ENCODE measurements at places on chromosomes 4 and X. TPM values are rescaled to one million over a fixed set of nuclear protein-coding genes. Genes with fewer than 3 reads are reported as not detected.

DNA sequence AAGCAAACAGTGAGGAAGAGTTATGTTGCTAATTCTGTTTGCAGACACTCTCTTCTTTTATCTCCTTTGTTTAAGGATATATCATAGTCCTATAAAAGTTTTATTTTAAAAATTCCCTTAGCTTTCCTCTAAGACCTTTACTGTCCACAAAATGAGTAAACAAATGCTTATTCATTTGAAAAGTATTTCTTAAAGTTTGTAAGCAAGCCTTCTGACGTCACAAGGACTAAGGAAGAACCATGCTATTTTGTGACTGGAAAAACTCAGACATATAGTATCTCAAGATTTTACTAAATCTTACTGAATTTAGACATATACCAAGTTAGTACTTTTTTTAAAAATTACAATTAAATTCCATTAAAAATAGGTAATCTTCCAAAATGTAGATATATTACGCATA lies 5.2 kb upstream of the RBMXL3 start:
- DNase-seq = no peak

DNA sequence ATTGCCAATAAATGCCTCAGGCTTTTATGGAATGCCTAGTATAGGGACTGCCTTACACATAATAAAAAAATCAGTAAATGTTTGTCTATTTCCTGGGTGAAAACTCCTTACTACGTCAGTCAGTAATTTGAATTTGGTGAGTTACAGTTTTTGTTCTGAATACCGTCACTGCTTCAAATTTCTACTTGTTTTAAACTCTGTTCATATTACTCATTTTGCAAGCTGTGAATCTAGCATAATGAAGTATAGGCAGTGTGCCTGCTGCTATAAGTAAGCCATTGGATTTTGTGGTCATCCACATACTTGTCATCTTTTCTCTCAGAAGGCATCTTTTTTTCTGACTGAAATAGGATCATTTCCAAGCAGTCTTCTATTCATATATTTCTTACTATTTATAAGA lies 43.1 kb downstream of the SYNPO2 start:
- DNase-seq = no peak

DNA sequence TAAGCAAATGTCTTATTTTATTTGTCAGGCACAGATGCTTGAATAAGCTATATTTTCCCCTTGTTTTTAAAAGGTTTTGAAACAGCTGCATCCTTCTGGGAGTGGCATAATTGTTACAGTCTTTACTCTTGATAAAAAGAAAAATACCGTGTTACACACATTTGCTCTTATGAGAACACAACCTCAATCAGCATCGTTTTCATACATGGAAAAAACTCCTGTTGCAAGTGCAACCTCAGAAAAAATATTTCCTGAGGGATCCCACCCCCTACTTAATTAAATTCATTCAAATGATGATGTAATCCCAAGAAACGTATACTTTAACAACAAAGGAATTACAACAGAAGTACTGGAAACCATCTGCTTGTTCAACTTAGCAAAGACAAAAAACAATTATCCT lies 58.6 kb downstream of the SMAD1 start:
- no peak for DNase-seq

GRCh38 chrX:42505016-42505415 lies 272.9 kb downstream of the PPP1R2C start:
- DNase-seq = no peak

DNA sequence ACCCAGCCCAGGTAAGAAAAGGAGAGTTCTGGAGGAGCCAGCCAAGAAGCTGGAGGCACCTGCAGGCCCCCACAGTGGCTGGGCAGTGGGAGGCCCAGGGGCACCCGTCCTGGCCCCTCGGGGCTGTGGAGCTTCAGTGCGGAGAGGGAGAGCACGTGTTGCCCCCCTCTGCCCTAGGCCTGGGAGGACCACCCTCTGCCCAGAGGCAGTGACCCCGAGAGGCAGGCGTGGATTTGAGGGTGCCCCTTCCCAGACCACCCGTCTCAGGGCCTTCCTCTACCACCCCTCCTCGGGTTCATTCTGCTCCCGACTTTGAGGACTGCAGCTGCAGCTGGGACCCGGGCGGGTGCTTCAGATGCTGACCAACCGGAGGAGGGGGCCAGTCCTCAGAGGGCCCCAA lies 12.1 kb upstream of the HGFAC start:
- DNase-seq = no peak

DNA sequence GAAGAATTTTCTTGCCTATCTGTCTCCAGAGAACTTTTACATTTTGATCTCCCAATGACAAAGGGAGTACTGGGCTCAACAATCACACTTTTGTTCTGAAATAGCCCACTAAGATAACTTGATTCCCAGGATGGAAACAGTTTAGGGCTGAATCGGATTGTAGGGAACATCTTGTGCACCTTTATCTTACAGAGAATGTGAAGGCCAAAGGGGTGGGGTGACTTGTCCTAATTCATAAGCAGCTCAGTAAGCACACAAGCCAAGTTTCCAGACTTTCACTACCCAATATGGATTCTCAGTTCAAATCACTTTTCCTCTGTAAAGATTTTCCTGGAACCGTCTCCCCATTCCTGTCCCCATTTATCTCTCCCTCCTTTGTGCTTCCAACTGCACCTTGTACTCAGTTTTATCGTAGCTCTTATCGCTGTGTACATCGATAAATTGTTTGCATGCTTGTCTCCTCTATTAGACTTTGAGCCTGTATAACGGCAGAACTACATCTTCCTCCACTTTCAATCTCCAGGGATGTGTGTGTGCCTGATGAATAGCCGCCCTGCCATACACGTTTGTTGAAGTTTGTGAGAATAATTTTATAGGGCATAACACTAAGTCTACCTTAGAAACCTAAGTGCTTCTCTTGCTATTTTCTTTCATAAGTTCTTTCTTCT lies 77.4 kb downstream of the MBNL3 start:
- DNase-seq = no peak

- no peak for DNase-seq
Observed at GRCh38 chrX:40329616-40330015, 231.9 kb upstream of the BCOR start.

- no peak for DNase-seq
Observed at GRCh38 chrX:122868631-122869030, 315.4 kb upstream of the GRIA3 start.

DNA sequence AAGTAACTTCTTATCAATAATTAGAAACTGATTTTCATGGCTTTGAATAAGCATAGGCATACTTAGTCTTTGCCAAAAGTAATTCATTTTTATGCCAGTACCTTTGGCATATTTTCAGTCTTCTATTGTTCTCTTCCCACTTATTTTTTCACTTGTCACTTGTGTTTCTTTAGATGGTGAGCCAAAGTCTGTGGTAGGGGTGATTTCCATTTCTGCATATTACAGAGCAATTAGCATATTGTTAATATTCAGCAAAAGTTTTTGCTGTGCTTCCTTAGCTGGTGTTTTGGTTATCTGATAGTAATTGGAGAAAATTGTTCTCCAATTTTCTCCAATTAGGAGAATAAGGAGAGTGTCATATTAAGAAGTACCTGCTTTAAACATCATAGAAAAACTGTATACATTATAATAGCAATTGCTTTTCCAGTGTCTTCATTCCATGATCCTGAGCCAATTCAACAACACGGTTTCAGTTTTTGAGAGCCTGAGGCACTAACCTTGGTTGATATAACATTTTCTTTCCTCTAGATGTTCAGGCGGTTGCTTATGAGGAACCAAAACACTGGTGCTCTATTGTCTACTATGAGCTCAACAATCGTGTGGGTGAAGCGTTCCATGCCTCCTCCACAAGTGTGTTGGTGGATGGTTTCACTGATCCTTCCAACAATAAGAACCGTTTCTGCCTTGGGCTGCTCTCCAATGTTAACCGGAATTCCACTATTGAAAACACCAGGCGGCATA lies 64.7 kb downstream of the SMAD1 start:
- DNase-seq = no peak

GRCh38 chr4:93671093-93671492 lies 157.5 kb upstream of the ATOH1 start:
- DNase-seq = no peak

DNA sequence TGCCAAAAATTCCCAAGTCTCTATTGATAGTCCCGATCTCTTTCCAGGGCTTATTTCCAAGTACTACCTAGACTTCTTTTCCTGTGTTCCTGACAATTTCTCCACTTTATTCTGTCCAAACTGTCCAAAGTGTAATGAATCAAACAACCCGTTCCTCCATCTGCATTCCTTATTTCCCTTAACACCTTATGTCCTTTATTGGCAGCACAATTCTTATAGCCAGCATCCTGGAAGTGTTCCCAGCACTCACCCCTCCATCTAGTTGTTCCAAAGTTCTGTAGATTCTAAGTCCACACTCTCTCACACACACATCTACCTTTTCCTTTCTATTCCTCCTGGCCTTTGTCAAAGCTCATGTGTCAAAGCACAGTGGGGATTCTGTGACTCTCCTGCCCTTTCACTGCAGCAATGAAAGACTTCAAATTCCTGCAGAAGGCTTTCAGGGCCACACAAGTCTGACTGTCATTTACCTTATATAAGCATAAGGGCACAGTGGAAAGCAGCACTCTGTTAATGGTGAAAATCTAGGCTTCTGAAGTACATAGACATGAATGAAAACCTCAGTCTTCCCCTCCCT lies 22.1 kb downstream of the LIMCH1 start:
- no peak for DNase-seq

PCDH7 gene
- under 0.01 TPM for polyA plus RNA-seq

NEUROG2 gene
- polyA plus RNA-seq = not detected

CSAG3 gene
- not detected for polyA plus RNA-seq

NLGN3 gene
- 0.27 TPM for polyA plus RNA-seq

MED14 gene
- polyA plus RNA-seq = 18.1 TPM

CLTRN gene
- 0.52 TPM for polyA plus RNA-seq

IGFBP7 gene
- polyA plus RNA-seq = 240 TPM

BTC gene
- 4.9 TPM for polyA plus RNA-seq

UGT2B15 gene
- polyA plus RNA-seq = 15.0 TPM

LIMCH1 gene
- 10.8 TPM for polyA plus RNA-seq

GYPE gene
- polyA plus RNA-seq = 0.27 TPM

All from small intestine (tissue), 16 donors.